ENCODE measurements at places on chromosomes 5 and 9.
A peak's percentile ranks its signal among the peaks of the same experiment; 100 is the strongest.

DNA sequence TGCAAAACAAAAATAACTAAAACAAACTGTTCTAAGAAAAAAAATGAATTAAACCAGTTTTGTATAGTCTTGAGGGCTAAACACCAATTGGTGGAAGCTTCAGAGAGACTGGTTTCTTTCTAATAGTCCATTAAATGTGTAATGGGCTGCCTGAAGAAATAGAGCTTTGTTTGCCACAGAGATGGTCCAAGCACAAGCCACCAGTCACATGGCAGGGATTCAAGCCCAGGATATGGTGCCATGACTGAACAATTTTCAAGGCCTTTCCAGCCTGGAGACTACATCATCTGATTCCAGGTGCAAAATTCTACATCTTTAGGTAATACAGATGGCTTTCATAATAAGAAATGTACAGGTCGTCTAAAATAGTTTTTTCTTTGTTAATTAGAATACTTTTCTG is 355.3 kb downstream of the NR2F1-AS1 start:
- DNase-seq, result no peak

GRCh38 chr5:81779125-81779915 is 28.4 kb upstream of the SSBP2 start:
- DNase-seq, result peak; percentile 6

- no peak for DNase-seq
Observed at GRCh38 chr5:67338421-67338820, 141.8 kb upstream of the CD180 start.

- no peak for DNase-seq
Observed at GRCh38 chr9:87464992-87465378, 32.7 kb upstream of the DAPK1 start.

GRCh38 chr5:179250561-179251225 is 94.6 kb downstream of the ADAMTS2 start:
- DNase-seq, result no peak

DNA sequence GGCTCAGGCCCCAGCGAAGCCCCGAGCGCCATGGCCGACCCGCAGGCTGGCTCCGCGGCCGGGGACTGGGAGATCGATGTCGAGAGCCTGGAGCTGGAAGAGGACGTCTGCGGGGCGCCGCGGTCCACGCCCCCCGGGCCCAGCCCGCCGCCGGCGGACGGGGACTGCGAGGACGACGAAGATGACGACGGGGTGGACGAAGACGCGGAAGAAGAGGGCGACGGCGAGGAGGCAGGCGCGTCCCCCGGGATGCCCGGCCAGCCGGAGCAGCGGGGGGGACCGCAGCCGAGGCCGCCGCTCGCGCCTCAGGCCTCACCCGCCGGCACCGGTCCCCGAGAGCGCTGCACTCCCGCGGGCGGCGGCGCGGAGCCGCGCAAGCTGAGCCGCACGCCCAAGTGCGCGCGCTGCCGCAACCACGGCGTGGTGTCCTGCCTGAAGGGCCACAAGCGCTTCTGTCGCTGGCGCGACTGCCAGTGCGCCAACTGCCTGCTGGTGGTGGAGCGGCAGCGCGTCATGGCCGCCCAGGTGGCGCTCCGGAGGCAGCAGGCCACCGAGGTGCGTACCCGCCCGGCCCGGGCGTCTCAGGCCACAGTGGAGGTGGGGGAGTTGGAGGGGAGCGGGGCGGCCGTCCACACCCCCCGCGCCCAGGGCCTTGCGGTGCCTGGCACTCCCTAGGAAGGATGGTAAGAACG is 1.6 kb downstream of the DMRT2 start:
- DNase-seq, result no peak
